ENCODE measurements at places on chromosomes 13 and 19. TPM values are rescaled to one million over a fixed set of nuclear protein-coding genes. Genes with fewer than 3 reads are reported as not detected.

DNA sequence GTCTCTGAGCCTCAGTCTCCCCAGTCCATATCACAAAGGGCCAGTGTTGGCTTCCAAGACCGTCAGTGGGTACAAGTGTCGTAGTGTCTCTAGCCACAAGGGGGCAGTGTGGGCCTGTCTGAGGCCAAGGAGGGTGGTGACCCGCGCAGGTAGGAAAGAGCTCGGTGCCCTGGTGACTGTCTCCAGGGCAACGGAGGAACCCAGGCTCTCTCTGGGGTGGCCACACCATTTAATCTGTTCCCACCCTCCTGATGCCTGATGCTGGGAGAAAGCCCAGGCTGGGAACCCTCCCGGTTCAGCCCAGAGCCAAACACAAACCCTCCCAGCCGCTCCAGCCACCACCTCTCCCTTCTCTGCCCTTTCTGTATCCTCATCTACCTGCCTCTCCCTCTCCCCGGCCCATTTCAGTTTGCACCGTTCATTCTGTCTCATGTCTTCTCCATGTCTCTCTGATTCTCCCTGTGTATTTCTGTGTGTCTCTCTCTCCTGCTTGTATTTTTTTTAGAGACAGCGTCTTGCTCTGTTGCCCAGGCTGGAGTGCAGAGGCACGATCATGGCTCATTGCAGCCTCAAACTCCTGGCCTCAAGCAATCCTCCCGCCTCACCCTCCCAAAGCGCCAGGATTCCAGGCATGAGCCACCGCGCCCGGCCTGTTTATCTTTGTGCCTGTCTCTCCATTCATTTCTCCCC, 17.5 kb upstream of the MEIS3 start:
- DNase-seq: peak; percentile 53

DNA sequence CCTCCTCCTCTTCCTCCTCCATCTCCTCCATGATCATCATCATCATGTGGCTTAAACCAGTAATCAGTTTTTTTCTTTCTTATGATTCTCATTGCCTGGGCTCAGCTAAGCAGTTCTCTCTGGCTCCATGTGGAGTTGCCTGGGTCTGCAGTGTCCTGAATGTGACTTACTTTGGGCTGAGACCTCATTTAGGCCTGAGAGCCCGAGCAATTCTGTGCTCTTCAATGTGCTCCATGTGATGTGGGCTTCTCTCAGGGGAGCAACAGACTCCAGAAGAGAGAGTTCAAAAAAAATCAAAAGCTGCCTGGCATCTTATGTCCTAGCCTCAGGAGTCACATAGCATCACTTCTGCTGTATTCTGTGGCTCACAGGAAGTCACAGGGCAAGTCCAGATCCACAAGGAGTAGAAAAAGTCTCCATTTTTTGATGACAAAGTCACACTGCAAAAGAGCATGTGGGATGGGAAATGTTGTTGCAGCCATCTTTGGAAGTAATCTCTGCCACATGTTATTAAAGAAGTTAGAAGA, 128.7 kb downstream of the MAB21L1 start:
- no peak for DNase-seq

GRCh38 chr19:57406516-57407123, 4.3 kb upstream of the ZNF17 start:
- DNase-seq: peak; percentile 57

- no peak for DNase-seq
Observed at GRCh38 chr19:28602675-28603298, 610.2 kb downstream of the UQCRFS1 start.

The ARID3A gene
- total RNA-seq: 5.6 TPM

The SERPINE3 gene
- not detected for total RNA-seq

DNA sequence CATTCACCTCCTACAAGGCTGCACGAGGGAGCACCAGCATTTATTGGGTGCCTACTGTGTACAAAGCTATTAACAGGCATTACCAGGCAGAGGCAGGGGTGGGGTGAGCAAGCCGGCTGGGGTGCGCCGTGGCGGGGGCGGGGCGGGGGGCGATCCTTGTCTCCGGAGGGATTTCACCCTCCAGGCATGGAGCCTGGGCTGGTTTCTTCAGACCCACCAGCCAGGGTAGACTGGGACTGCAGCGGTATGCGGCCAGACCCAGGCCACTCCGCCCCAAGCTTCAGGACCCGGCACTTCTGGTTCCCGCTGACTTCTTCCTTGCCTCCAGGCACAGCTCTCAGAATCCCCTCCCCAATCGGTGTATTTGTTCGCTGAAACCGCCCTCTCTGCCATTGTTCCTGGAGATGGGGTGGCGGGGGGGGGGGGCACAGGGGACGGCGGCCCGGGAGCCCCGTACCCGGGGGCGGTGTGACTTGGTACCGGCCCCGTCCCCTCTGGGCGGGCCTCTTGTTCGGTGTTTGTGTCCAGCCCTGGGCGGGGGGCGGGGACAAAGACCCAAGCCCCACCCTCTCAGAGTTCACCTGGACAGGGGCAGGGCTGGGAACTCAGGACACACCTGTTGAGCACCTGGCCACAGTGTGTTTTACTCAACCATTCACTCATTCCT, 14.4 kb downstream of the TJP3 start:
- no peak for DNase-seq

- DNase-seq: no peak
Observed at GRCh38 chr19:40400559-40400958, 10.6 kb upstream of the HIPK4 start.

- DNase-seq: no peak
Observed at GRCh38 chr19:24057144-24057543, 29.8 kb upstream of the ZNF254 start.

GRCh38 chr19:30028992-30029343, 86.9 kb downstream of the URI1 start:
- DNase-seq: no peak

DNA sequence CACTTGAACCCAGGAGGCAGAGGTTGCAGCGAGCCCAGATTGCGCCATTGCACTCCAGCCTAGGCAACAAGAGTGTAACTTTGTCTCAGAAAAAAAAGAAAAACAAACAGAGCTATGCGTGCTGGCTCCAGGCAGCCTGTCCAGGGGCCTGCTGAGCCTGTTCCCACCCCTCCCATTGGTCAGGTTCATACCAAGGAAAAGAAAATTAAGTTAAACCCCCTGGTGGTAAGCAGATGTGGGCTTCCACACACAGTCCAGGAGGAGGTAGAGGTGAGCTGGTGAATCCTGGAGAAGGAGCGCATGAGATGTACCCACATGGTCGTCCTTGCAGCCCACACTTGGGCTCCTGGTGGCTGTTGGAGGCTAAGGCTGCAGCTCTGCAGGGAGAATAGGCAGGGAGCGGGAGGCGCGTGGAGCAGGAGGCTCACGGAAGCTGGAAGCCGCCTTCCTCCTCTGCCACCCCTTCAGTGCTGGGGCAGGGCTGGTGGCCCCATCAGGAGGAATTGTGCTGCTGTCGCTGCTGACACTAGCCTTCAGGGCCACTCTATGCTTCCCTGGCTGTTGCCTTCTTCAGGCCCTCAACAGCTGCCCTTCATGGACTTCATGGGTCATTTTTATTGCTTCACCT, 10.5 kb upstream of the CHAMP1 start:
- DNase-seq: no peak

The ZNF626 gene
- 10.9 TPM for total RNA-seq

The ZNF525 gene
- total RNA-seq: 11.5 TPM

DNA sequence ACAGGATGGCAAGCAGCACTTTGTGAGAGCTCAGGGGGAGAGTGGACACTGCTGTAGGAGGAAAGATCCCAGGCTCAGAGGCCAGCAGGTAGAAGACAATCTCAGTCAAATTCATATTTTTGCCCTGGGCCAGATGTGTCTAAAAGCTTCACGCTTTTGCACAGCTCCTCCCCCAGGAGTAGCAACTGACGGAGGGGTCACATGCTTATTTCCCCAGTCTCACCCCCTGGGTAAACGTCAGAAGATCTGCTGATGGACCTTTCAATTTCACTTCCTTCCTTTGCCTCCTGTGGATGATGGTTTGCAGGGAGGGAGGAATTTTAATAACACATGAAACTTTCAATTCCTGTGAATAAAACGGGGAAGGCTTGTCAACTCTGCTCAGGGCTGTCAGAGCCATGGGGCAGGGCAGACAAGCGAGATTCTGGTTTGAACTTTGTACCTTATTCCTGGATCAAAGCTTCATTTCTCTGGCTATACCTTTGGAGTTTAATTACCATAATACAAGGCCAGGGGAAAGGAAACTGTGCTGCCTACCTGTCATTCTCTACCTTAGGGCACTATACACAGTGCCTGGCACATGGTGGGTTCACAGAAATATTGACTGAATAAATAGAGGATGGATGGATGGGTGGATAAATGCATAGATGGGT, 41.0 kb downstream of the POU4F1 start:
- no peak for DNase-seq

DNA sequence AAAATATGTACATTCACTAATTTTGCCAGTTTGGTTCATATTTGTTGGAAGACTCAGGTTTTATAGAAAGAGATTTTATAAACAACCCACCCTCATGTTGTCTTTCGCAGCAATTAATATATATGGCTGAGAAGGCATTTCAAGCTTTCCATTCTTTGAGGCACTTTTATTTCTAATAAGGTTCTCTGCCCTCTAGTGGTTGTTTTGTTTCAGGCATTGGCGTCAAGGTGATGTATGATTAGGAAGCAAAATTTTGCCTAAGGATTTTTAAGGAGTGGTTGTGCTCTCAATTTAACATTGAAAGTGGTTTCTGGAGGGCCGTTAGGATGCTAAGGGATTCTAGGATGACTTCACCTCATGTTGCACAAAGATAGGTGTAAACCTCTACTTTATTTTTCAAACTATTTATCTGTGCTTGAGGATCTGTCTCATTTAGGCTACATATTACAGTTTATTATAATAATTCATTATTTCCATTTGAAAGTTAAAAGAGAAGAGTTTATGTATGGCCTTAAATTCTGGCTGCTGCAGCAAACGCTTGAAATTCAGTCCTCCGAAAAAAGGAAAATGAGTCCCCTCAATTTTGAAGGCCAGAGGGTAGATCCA, 35.9 kb downstream of the OXGR1 start:
- DNase-seq: no peak

The ZNF442 gene
- total RNA-seq: 2.1 TPM

DNA sequence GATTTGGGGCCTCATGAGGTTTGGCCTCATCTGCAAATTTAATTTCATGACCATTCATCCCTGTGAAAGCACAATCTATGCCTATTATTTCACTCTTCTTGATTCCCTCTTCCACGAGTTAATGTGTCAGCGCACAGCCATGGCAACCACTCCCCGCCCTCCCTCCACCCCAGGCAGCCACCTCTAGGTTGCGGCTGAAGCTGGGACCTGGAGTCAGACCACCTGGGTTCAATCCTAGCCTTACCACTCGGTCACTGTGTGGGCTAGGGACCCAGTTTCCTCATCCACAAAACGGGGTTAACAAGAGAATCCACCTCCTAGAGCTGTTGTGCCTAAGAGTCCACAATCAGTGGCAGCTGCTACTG, 9.8 kb downstream of the CHST8 start:
- DNase-seq: no peak

The NCR1 gene
- not detected for total RNA-seq

- no peak for DNase-seq
Observed at GRCh38 chr19:49141352-49141751, 13.8 kb downstream of the HRC start.

The PODNL1 gene
- total RNA-seq: 3.2 TPM

DNA sequence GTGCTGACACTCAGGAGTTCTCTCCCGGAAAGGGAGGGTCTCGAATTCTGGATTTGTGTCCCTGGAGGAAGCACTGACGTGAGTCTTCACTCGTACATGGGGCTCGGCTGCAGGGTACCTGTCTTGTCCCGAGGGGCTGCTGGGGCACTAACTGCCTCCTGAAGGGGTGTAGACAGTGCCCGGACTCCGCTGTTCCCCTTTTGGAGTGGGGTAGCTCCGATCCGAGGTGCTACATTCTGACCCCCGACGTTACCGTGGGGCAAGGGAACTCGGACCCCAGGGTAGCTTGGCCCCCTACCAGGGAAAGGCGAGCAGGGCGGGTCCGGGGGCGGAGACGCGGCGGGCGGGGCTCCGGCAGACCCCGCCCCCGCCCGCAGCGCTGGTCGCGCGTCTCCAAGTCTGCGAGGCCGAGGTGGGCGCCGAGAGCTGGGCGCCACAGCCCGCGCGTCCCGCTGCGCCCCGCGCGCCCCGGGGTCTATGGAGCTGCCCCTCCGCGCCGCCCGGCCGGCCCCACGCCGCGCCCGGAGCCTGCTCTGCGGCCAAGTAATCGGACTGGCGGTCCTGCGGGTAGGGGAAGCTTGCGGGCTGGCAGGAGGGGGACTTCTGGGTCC, at the start of gene NPAS1:
NPAS1 (plus strand) TSS at position 407 of the 611 bp plus-strand sequence. CDS start 1,211 bp downstream, outside the sequence.
- no peak for DNase-seq

- peak; percentile 96 for DNase-seq
Observed at GRCh38 chr19:11137542-11138384, 17.8 kb downstream of the SPC24 start.

DNA sequence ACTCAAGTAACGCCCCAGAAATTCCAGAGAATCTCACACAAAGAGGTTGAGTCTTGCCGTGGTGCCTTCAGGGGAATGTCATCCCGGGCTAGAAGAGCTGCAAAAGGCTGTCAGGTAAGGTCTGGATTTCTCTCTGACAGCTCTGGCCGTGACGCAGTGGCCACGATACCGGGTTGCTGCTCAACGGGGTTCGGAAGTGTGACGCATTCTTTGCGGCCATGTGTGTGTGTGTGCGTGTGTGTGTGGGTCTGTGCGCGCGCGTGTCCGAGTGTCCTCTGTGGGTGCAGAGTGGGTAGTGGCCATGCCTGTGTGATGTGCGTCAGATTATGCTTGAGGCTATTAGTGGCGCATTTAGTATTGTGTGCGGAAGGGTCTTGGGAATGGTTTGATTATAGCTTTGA, 306 bp downstream of the ZNF540 start:
- peak; percentile 62 for DNase-seq

- DNase-seq: no peak
Observed at GRCh38 chr19:16562608-16563025, 9.6 kb downstream of the SLC35E1 start.

The ZNF208 gene
- 0.98 TPM for total RNA-seq

GRCh38 chr19:13115936-13116281, 631 bp downstream of the TRMT1 start:
- DNase-seq: no peak

- DNase-seq: no peak
Observed at GRCh38 chr13:71618159-71618558, 248.8 kb downstream of the DACH1 start.

The MISP gene
- not detected for total RNA-seq

The LRP3 gene
- 0.68 TPM for total RNA-seq

GRCh38 chr13:23467932-23468278, 34.4 kb upstream of the SACS start:
- DNase-seq: no peak

The MIA gene
- 12.6 TPM for total RNA-seq

DNA sequence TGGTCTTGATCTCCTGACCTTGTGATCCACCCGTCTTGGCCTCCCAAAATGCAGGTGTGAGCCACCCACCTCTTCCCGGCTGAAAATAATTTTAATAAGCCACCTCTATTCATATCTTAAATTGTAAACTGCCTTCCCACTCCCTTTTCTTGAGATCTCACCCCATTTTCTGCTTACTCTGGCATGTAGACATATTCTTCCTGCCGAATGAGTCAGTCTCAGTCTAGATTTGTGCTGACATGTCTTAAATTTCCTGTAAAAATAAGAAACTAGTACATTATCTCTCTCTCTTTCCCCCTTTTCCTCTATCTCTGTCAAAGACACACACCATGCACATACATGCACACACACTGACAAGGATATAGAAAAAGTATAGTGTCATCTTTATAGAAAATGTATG, 60.9 kb downstream of the THSD1 start:
- DNase-seq: no peak
